Muscle of leg (tissue), 16 donors: ENCODE measurements at places on chromosomes 6 and 20. TPM values are rescaled to one million over a fixed set of nuclear protein-coding genes. Genes with fewer than 3 reads are reported as not detected.
A peak's percentile ranks its signal among the peaks of the same experiment; 100 is the strongest.

GRCh38 chr20:62507323-62507722 is 31.5 kb upstream of the GATA5 start:
- peak; percentile 41 for DNase-seq

- no peak for DNase-seq
Observed at GRCh38 chr6:1256435-1257008, 55.4 kb upstream of the FOXQ1 start.

GRCh38 chr6:31575952-31576685 is 754 bp downstream of the TNF start:
- no peak for DNase-seq

- no peak for DNase-seq
Observed at GRCh38 chr20:57128044-57128757, 138.2 kb downstream of the BMP7 start.

Gene TTK
- 9.4 TPM for total RNA-seq

Gene PACRG
- 1.8 TPM for total RNA-seq

- no peak for DNase-seq
Observed at GRCh38 chr20:51880188-51880587, 77.9 kb upstream of the SALL4 start.

Gene CST9
- not detected for total RNA-seq

- no peak for DNase-seq
Observed at GRCh38 chr20:17531665-17532025, 466 bp upstream of the BFSP1 start.

- DNase-seq: peak; percentile 6
Observed at GRCh38 chr20:61328911-61329558, 77.0 kb downstream of the CDH4 start.
